ENCODE measurements at places on chromosomes 1 and 21. TPM values are rescaled to one million over a fixed set of nuclear protein-coding genes. Genes with fewer than 3 reads are reported as not detected.

DNA sequence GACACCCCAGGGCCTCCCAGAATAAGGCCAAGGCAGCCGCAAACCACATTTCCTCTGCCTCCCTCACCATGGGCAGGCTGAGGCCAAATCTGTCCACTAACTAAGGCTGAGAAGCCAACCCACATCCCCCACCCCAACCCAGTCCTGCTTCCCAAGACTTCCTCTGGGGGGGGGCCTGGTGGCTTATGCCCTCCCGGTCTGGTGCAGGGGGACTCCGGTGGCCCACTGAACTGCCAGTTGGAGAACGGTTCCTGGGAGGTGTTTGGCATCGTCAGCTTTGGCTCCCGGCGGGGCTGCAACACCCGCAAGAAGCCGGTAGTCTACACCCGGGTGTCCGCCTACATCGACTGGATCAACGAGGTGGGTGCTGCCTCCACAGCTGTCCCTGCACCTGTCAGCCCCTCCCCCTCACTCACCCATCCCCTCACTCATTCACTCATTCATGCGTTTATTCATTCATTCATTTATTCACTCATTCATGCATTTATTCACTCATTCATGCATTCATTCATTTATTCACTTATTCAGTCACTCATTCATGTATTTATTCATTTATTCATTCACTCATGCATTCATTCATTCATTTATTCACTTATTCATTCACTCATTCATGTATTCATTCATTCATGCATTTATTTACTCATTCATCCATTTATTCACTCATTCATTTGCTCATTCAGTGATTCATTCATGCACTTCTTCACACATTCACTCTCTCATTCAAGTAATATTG lies 7.3 kb downstream of the CTRC start:
- H3K27ac ChIP-seq, result no peak overlapping the region
- H3K4me3 ChIP-seq, result no peak overlapping the region
- H3K27me3 ChIP-seq, result peaks cover 10% of the 10 kb centered on the region
- no peak for DNase-seq

DNA sequence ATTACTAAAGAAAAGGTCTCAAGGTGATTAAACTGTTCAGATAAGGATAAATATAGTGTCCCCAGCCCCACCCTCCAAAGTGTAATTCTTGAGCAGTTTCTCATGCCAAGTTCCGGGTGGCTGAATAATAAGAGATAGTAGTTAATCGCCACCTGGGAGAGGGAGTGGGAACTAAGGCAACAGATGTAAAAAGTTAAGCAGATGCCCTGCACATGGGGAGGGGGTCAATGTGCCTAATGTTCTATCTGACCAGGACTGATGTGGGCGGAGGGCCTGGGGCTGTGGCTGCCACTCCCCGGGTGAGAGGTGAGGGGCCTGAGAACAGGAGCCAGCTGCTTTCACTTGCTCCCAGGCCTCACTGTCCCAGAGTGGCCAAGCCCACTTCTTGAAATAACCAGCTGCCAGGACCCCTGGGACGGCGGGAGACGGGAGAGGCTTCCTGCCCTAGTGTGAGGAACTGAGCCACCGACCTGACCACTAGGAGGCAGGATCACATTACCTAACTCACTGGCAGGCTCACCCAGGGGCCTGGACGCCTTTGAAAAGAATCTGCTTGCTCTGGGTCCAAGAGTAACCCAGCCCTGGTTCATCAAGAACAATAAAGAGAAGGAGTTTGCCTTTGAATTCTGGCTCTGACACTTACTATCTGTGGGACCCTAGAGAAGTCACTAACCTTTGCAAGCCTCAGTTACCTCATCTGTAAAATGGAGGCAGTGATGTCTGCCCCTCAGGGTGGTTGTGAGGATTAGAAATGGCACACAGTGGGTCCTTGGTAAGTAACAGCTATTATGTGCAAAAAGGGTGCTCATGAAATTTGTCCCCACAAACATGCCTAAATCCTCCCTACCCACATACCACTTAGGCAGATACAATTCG lies 179.2 kb downstream of the ATG4C start:
- H3K27ac ChIP-seq, result no peak overlapping the region
- no peaks in the 10 kb centered on the region for H3K4me1 ChIP-seq
- H3K4me3 ChIP-seq, result no peak overlapping the region
- DNase-seq, result peak; percentile 64
- no peaks in the 10 kb centered on the region for H3K36me3 ChIP-seq

DNA sequence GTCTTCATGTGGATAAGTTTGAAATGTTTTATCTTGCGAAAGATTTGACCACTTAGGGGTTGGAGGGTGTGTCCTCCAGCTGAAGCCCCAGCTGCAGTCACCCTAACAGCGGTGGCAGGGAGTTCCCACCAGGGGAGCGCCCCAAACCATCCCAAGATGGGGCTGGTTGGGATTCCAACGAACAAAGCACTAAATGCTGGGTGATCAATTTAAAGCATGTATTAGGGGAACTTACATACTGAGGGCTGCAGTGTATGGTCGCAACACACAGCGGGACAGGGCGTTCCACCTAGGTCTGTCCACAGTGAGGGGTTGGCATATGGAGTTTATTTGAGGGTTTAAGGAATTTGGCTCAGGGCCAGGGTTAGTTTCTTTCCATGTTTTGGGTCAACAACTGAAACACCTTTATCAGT lies 26.3 kb downstream of the SLC37A1 start:
- H3K27ac ChIP-seq, result peak overlapping the region; percentile 32
- no peaks in the 10 kb centered on the region for H3K4me1 ChIP-seq
- peaks cover 4% of the 10 kb centered on the region for H3K36me3 ChIP-seq
- H3K27me3 ChIP-seq, result peaks cover under 1% of the 10 kb centered on the region
- no peak overlapping the region for H3K4me3 ChIP-seq

GRCh38 chr21:33411949-33412430 lies 8.8 kb downstream of the IFNGR2 start:
- no peak overlapping the region for H3K27ac ChIP-seq
- no peak overlapping the region for H3K4me3 ChIP-seq
- peaks cover 3% of the 10 kb centered on the region for H3K4me1 ChIP-seq
- no peaks in the 10 kb centered on the region for H3K27me3 ChIP-seq
- peaks cover 7% of the 10 kb centered on the region for H3K36me3 ChIP-seq

Gene OR2T33
- not detected for total RNA-seq
